ENCODE measurements at places on chromosomes 11 and 22. TPM values are rescaled to one million over a fixed set of nuclear protein-coding genes. Genes with fewer than 3 reads are reported as not detected.

Gene CELSR1
- total RNA-seq, result 27.6 TPM

DNA sequence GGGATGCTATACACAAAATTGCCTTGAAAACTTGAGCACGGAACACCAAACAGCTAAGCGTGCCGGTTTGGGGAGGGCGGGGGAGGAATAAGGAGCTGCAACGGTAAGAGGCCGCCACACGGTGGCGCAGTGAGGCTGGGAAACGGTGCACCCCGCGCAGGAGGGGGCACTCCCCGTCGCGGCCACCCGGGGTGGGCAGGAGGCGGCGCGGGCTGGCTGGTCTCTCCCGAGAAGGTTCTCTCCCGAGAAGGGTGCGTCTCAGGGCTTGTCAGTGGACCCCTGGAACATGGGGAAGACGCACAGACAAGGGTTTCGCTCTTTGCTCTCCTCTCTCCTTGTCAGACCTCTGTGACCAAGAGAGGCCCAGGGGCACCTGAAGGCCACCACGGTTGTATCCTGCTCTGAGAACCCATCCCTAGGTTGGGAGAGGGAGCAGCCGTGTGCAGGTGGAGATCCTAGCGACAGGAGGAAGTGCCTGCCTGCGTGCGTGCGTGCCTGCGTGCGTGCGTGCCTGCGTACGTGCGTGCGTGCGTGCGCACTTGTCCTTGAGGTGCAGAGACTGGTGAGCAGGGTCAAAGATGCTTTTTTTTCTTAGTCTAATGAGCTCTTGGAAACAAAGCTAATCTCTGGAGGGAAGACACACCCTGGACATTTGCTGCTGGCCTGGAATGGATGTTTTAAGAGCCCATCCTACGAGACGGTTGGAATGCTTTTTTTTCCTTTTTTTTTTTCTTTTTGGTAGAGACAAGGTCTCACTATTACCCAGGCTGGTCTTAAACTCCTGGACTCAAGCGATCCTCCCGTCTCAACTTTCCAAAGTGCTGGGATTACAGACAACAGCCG lies 18.1 kb upstream of the JAM3 start:
- DNase-seq, result peak; percentile 85

Gene CYTH4
- total RNA-seq, result not detected

GRCh38 chr22:30823015-30823370 lies 128.3 kb downstream of the OSBP2 start:
- peak; percentile 82 for DNase-seq

- peak; percentile 20 for DNase-seq
Observed at GRCh38 chr22:46791201-46791731, 28.8 kb downstream of the TBC1D22A start.

- DNase-seq, result no peak
Observed at GRCh38 chr11:115179636-115180035, 324.6 kb downstream of the CADM1 start.

- no peak for DNase-seq
Observed at GRCh38 chr11:125625225-125625629, 264 bp downstream of the CHEK1 start.

Gene KCNQ1
- 2.9 TPM for total RNA-seq

Gene SLC22A25
- 0.18 TPM for total RNA-seq

DNA sequence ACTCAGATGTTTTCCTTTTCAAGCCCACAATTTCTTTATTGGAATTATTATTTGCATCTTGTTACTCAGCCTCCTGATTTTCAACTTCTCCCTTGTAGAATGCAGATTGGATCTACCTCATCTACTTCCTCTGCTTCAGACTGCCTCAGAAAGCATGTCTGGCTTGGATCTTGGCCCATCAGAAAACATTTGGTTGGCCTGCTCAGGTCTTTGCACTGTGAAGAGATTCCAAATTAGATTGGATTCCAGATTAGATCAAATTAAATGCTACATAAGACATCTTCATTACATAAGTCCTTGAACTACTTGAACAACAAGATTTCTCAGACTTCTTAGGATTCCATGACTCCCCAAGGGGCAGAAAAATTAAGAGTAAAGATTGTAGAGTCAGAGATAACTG lies 358.0 kb downstream of the DLG2 start:
- DNase-seq, result no peak

DNA sequence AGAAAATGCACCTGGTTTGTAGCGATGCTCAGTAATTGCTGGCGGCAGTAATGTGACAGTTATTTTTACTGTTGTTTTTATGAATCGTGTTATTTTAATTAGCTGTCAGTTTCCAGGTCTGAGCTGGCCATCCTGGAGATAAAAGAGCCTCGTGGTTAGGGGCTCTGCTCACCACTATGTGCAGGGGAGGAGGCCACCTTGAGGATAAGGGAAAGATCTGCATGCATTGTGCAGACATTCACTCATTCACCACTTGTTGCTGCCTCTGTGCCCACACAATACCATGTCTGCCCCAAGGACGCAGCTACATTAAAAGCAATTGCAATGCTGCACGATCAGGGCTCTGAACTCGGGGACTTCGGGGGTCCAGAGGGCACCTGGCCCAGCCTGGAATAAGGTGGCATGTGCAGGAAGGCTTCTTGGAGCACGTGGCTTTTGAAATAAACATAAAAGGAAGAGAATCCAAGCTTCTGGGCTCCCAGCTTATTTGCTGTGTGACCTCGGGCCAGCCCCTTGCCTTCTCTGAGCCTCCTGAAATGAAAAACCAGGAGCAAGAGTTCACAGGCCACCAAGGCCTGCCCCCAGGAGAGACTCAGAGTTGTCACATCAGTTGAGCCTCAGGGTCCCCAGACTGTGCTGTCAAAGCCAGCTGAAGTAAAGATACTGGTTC lies 44.7 kb upstream of the SHISAL1 start:
- DNase-seq, result peak; percentile 64

DNA sequence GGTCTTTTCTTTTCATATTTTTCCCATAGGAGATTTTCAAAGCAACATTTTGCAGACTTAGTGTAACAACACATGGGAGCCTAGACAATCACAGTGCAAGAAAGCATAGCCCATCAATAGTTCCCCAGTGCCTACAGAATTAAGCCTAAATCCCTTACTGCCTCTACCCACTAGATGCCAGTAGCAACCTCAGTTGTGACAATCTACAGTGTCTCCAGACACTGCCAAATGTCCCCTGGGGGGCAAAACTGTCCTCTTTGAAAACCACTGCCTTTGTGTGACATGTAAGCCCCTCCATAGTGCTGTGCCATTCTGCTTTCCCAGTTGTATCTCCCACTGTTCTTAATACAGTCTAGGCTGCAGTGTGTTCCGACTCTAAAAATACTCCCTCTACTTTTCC lies 1329.0 kb downstream of the LRRC4C start:
- DNase-seq, result peak; percentile 71

- peak; percentile 69 for DNase-seq
Observed at GRCh38 chr22:37334461-37334858, 52.2 kb downstream of the CYTH4 start.

DNA sequence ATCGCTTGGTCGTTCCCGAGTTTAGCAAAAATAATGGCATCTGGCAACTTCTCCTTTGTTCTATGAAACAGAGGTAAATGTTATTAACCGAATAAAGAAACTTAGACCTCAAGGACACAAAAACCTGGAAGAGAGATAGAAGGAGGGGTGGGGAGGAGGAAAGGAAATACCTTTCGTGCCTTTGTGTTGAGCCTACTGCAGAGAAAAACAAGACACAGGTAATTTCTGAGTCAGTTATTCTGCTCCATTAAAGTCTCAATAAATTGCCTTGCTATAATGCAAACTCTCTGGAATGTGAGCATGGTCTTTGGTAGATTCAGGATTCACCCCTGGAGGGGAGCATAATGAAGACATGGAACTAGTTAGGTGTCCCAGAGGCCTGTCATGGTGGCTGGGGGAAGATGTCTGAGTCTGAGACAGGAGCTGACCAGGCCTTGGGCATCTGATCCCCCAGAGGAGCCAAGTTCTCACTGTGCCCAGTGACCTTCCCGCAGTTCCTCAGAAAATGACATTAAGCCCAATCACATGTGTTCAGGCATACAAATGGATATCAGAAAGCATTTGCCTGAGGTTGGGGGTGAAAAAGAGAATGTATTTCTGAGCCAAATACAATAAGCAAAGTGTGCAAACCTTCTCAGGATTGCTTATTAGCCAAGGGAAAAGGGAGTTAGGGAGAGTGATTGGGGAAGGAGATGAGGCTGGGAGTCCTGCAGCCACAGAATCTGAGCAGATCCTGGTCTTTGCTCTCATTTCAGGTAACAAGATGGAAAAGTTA lies 72.6 kb upstream of the CADM1 start:
- no peak for DNase-seq

GRCh38 chr11:83689144-83689780 lies 403.1 kb upstream of the CCDC90B start:
- no peak for DNase-seq

DNA sequence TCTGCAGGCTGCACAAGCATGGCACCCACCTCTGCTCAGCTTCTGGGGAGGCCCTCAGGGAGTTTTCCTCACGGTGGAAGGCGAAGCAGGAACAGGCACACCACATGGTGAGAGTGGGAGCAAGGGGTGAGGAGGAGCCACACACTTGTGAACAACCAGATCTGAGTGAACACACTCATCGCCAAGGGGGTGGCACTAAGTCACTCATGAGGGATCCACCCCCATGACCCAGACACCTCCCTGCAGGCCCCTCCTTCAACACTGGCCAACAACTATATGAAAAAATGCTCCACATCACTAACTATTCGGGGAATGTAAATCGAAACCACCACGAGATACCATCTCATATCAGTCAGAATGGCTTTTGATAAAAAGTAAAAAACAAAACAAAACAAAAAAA lies 722 bp upstream of the KRTAP5-2 start:
- no peak for DNase-seq

- no peak for DNase-seq
Observed at GRCh38 chr11:87198266-87198881, 160.6 kb downstream of the TMEM135 start.

DNA sequence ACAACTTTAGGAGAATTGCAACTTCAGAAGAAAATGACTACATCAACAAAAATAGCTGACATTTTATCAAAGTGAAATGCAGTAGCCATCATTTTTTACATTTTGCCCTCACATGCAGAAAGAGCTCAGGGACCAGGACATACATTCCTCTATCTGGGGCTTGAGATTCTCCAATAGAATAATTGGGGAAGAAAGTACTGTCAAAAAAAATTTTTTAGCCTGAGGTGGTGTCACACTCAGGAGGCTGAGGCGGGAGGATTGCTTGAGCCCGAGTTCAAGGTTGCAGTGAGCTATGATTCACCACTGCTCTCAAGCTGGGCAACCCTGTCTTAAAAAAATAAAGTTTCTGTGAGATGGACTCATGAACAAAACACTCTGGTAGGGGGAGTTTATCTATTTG lies 32.2 kb upstream of the DEPDC7 start:
- no peak for DNase-seq

- peak; percentile 56 for DNase-seq
Observed at GRCh38 chr11:69634590-69634989, 6.4 kb upstream of the CCND1 start.

Gene GTPBP1
- 86.1 TPM for total RNA-seq

Gene AKIP1
- total RNA-seq, result 24.2 TPM

- DNase-seq, result no peak
Observed at GRCh38 chr11:56910046-56910773, 78.5 kb upstream of the OR5AK2 start.

DNA sequence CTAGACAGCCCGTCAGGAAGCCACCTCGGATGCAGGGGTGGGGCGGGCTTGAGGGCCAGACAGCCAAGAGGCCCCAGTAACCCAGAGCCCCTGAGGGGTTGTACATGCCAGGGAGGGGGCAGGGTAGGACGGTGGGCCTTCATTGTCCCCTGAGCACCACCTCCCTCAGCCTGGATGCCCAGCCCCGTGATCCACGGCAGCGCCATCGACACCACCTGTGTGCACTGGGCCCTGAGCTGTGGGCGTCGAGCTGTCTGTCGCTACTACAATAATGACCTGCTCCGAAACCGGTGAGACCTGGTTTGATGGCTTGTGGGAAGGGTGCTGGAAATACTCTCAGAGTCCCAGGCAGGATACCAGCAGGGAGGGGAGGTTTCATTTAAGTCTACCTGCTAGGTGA lies 37.4 kb upstream of the TPBGL start:
- peak; percentile 48 for DNase-seq

GRCh38 chr22:25146906-25147641 lies 52.6 kb upstream of the CRYBB3 start:
- no peak for DNase-seq

- no peak for DNase-seq
Observed at GRCh38 chr11:92409355-92409754, 184.7 kb downstream of the FAT3 start.

Gene CHRDL2
- 1.2 TPM for total RNA-seq

DNA sequence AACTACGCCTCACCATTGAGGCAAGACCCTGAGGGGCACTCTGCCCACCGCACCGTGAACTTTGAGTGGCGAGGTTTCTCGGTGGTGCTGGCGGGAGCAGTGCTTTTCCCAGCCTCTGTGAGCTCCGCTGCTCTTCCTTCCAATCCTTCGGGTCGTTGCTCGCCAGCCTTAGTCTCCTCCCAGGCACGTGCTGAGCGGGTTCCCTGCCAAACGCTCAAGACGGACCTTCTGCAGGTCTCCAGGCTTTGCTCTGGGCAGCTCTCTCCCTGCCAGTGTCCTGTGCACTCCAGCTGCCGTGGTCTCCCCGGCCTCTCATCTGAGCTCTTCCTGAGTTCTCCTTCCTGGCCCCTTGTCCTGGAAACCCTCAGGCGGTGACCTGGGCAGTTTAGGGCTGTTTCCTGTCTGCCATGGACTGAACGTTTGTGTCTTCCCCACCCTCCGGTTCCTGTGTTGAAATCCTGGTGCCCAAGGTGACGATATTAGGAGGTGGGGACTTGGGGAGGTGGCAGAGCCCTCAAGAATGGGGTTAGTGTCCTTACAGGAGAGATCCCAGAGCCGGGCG lies 11.2 kb upstream of the MUC6 start:
- DNase-seq, result no peak

- no peak for DNase-seq
Observed at GRCh38 chr11:39569789-39570188, 1889.7 kb downstream of the LRRC4C start.

DNA sequence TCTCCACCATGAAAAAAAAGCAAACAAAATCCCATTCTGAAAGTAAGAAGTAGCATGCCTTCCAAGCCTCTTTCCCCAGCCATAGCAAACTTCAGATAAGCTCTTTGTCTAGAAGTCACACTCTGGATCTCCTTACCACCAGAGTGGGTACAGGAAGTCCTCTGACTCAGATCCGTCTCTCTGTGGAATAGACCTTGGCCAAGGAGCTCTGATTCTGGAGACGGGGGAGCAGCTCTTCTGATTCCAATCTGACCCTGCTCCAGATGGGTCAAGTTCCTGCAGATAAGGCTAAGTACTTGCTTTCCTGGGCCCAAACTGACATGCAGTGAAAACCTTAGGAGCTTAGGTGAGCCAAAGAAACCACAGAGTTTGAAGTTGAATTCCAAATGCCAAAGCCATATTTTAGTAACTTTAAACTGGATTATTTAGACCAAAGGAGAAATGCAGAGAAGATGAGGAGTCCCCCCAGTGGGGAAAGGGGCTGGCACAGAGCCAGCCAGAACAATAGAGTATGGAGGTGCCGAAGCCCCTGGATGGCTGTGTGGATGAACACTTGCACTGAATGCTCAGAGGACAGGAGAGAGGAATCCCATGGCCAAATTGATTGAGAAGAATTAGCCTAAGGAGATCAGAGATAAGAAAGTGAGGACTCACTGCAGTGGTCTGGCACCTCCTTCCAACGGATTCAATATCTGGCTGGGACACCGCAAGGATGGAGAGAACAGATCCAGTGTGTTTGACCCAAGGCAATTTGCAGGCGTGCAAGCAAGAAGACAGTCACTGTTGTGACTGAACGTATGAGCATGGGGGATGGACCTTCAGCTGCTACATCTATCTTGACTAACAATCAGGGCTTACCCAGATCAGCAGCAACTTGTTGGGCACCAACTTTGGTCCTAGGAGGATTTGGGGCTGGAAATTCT lies 54.9 kb downstream of the ENDOD1 start:
- DNase-seq, result no peak

Gene GGTLC2
- not detected for total RNA-seq

Gene APOBEC3B
- 4.1 TPM for total RNA-seq

Gene SEZ6L
- 28.4 TPM for total RNA-seq

Gene OR6T1
- total RNA-seq, result not detected

Measured in endodermal cell (in vitro differentiated cells).